ENCODE measurements at places on chromosomes 1 and 21. TPM values are rescaled to one million over a fixed set of nuclear protein-coding genes. Genes with fewer than 3 reads are reported as not detected.

The CSF1 gene
- total RNA-seq = 5.9 TPM

The OR2T33 gene
- total RNA-seq = not detected

- no peaks in the 10 kb centered on the region for H3K36me3 ChIP-seq
- DNase-seq = no peak
- no peak overlapping the region for H3K27ac ChIP-seq
- H3K27me3 ChIP-seq = no peaks in the 10 kb centered on the region
Observed at GRCh38 chr21:17981060-17981740, 162.0 kb upstream of the C21orf91 start.

GRCh38 chr1:206490771-206491405 is 16.4 kb upstream of the RASSF5 start:
- no peak overlapping the region for H3K27ac ChIP-seq

- no peaks in the 10 kb centered on the region for H3K27me3 ChIP-seq
- no peak overlapping the region for H3K4me3 ChIP-seq
- DNase-seq = no peak
Observed at GRCh38 chr1:22210636-22211035, 67.7 kb upstream of the WNT4 start.

DNA sequence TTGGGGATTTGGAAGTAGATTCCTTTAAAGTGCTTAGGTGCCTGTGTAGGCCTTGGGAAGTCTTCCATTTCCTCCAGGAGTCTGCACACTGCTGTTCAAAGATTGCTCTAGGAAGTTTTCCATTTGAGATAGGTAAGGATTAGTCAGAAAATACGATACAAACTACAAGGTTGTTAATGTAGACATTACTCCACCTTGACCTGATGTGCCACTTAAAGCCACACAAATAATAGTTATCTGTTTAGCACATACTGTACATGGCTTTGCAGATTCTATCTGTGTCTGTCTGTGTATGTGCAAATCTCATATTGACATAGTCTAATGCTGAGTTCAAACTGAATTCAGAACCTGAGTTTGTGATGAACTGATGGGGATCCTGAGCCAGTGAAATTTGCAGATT is 118.4 kb downstream of the RHOU start:
- H3K4me1 ChIP-seq = no peaks in the 10 kb centered on the region
- no peak for DNase-seq

- H3K36me3 ChIP-seq = no peaks in the 10 kb centered on the region
- no peak overlapping the region for H3K4me3 ChIP-seq
- no peaks in the 10 kb centered on the region for H3K27me3 ChIP-seq
- no peak for DNase-seq
Observed at GRCh38 chr1:174206148-174206836, 47.0 kb downstream of the RABGAP1L start.

DNA sequence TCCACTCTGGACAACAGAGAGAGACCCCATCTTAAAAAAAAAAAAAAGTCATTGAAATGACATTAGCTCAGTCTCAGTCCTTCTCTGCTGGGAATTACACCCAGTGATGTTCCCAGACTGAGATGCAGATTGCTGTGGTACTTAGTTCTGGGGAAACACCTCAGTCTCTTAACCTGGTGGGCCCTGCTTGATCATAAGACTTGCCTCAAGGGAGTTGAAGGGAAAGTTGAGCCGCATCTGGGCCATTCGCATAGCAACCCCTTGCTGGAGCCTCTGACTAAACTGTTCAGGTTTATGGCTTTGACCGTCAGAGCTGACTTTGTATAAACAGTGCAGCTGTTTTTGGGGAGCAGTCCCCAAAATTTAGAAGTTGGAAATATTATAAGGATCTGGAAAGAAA is 13.4 kb downstream of the FCRL4 start:
- no peaks in the 10 kb centered on the region for H3K36me3 ChIP-seq
- no peak for DNase-seq
- H3K27ac ChIP-seq = no peak overlapping the region
- no peaks in the 10 kb centered on the region for H3K27me3 ChIP-seq
- H3K4me1 ChIP-seq = no peaks in the 10 kb centered on the region

- H3K4me1 ChIP-seq = peaks cover 17% of the 10 kb centered on the region
- peak overlapping the region; percentile 57 for H3K4me3 ChIP-seq
- no peaks in the 10 kb centered on the region for H3K36me3 ChIP-seq
- DNase-seq = peak; percentile 41
Observed at GRCh38 chr1:78005755-78006154, 1.0 kb downstream of the DNAJB4 start.

The SH2D5 gene
- 0.05 TPM for total RNA-seq

GRCh38 chr1:37477198-37477931 is 3.0 kb downstream of the ZC3H12A start:
- DNase-seq = peak; percentile 63
- H3K27me3 ChIP-seq = no peaks in the 10 kb centered on the region
- peaks cover 52% of the 10 kb centered on the region for H3K36me3 ChIP-seq
- H3K4me3 ChIP-seq = peak overlapping the region; percentile 87
- H3K4me1 ChIP-seq = peaks cover 35% of the 10 kb centered on the region
- H3K27ac ChIP-seq = peak overlapping the region; percentile 95

DNA sequence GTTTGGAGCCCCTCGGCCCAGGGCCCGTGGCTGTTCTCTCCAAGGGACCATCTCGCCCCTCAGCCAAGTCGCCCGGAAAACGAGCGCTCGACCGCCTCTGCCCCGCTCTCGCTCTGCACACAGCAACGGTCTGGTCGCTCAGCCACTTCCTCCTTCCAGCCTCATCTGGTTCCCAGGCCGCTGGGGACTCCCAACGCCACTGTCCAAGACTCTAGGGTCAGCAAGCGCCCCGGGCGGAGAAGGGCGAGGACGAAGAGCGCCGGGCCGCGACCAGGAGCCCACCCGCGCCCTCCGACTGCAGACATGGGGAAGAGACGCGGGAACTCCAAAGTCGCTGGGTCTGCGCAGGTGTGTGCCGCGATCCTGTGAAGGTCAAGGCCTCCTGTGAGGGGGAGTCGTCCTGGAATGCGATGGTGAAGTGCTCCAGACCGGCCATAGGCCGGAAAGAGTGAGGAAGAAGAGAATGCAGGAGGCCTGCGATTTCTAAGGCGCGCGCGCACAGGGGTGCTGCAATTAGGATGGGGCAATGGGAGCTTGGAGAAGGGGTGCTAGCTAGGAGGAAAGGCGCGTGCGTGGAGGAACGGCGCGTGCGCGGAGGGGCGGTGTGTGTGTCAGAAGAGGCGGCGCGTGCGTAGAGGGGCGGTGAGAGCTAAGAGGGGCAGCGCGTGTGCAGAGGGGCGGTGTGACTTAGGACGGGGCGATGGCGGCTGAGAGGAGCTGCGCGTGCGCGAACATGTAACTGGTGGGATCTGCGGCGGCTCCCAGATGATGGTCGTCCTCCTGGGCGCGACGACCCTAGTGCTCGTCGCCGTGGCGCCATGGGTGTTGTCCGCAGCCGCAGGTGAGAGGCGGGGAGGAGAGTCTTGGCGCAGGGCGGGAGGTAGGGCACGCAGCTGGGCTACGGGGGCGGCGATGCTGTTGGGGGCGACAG is at the start of gene IFNAR1:
IFNAR1 (plus strand) TSS at position 680 of the 931 bp plus-strand sequence; CDS start at position 766, 86 bp downstream.
- H3K4me1 ChIP-seq = peaks cover 23% of the 10 kb centered on the region
- DNase-seq = peak; percentile 95
- H3K4me3 ChIP-seq = peak within 1 kb of the TSS; percentile 87
- peak within 1 kb of the TSS; percentile 94 for H3K27ac ChIP-seq

DNA sequence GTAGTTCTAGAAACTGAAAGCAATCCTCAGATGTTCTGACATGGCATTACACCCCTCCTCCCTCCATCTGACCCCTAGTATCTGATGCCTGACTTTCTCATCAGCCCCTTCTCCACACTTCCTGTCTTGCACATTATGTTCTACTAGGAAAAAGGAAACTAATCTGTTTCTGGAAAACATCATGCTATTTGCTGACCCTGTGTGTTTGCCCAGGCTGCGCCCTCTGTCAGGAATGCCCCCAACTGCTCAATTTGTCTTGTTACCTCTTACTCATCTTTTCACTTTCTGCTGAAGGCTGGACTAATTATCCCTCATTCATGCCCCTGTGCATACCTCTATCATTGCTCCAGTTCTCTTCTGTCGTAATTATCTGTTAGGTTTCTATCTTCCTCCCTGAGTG is 37.5 kb upstream of the DAB1 start:
- no peaks in the 10 kb centered on the region for H3K4me1 ChIP-seq
- DNase-seq = no peak
- H3K27ac ChIP-seq = no peak overlapping the region
- H3K4me3 ChIP-seq = no peak overlapping the region

The DCDC2B gene
- not detected for total RNA-seq

- H3K4me3 ChIP-seq = no peak overlapping the region
- no peak overlapping the region for H3K27ac ChIP-seq
- H3K27me3 ChIP-seq = no peaks in the 10 kb centered on the region
Observed at GRCh38 chr1:68571454-68572235, 74.8 kb upstream of the DEPDC1 start.

DNA sequence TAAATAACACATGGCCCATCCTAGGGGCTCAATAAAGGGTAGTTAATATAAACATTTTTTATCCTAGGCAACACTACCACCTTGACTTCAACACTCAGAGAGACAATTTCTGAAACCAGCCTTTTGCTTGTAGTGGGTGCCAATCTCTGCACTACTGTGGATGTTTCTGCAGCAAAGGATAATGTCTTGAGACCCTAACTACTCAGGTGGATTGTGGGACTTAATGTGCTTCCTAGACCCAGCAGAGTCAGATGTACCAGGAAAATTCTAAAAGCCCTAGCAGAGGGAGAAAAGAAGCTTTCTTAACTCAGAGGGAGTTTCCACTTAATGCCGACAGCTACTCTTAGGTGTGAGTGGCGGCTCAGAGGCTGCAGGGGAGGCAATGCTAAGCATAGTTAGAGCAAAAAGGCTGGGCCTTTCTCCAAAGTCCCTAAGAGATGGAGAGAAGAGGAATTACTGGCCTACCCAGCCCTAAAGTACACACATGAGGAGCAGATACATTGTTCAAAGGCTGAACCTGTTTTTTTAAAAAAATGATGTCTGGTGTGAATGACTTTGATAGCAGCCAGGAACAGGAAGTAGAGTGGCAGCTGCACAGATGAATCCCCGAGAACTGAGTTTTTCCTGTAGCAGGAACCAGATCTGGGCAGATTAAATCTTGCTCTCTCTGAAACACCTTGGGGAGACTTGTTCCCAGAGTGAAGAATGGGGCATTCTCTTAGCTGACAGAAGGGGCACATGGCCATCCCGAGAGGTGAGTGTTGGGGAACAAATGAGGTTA is 33.5 kb upstream of the ABCD3 start:
- peak overlapping the region; percentile 25 for H3K4me3 ChIP-seq
- H3K27ac ChIP-seq = peak overlapping the region; percentile 43
- peak; percentile 47 for DNase-seq
- no peaks in the 10 kb centered on the region for H3K36me3 ChIP-seq
- H3K27me3 ChIP-seq = no peaks in the 10 kb centered on the region

GRCh38 chr1:84742653-84743052 is 52.4 kb upstream of the SSX2IP start:
- no peak overlapping the region for H3K27ac ChIP-seq
- H3K27me3 ChIP-seq = no peaks in the 10 kb centered on the region
- H3K4me3 ChIP-seq = no peak overlapping the region
- no peak for DNase-seq
- H3K36me3 ChIP-seq = no peaks in the 10 kb centered on the region

DNA sequence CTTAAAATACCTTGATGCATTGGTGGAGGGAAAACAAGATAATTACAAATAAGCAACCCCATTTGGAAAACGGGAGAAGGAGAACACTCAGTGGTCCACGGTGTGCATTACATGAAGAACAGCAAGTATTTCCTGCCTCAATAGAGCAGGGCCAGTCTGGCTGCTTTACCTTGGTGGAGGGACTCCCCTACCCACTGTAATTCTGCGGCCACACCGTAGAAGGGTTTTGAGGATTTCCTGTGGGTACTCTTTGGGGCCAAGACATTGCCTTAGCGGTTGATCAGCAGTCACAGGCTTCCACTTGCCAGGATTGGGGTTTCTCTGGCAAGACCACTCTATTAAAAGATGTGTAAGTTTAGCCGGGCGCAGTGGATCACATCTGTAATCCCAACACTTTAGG is 16.3 kb upstream of the TMEM54 start:
- DNase-seq = no peak
- H3K4me1 ChIP-seq = no peaks in the 10 kb centered on the region
- H3K36me3 ChIP-seq = no peaks in the 10 kb centered on the region
- H3K27ac ChIP-seq = no peak overlapping the region
- H3K27me3 ChIP-seq = peaks cover 3% of the 10 kb centered on the region
- H3K4me3 ChIP-seq = no peak overlapping the region

The NIBAN1 gene
- 35.2 TPM for total RNA-seq

The OR2G2 gene
- not detected for total RNA-seq

- peaks cover 8% of the 10 kb centered on the region for H3K27me3 ChIP-seq
- H3K27ac ChIP-seq = peak within 1 kb of the TSS; percentile 19
- H3K36me3 ChIP-seq = no peaks in the 10 kb centered on the region
- peaks cover 4% of the 10 kb centered on the region for H3K4me1 ChIP-seq
- peak; percentile 79 for DNase-seq
- H3K4me3 ChIP-seq = peak within 1 kb of the TSS; percentile 67
Observed at GRCh38 chr1:8317647-8318381, at the start of gene SLC45A1. SLC45A1 (plus strand) TSS chr1:8318114; CDS start chr1:8324330, 6,216 bp downstream.

GRCh38 chr1:167621780-167622313 is 8.2 kb upstream of the RCSD1 start:
- no peak overlapping the region for H3K4me3 ChIP-seq
- H3K36me3 ChIP-seq = no peaks in the 10 kb centered on the region
- peaks cover 14% of the 10 kb centered on the region for H3K4me1 ChIP-seq
- no peak overlapping the region for H3K27ac ChIP-seq

The GUCA2A gene
- not detected for total RNA-seq

- H3K27me3 ChIP-seq = no peaks in the 10 kb centered on the region
- H3K36me3 ChIP-seq = no peaks in the 10 kb centered on the region
- peaks cover 14% of the 10 kb centered on the region for H3K4me1 ChIP-seq
- no peak overlapping the region for H3K4me3 ChIP-seq
- DNase-seq = no peak
Observed at GRCh38 chr1:31509124-31510072, 66.9 kb upstream of the TINAGL1 start.

- H3K36me3 ChIP-seq = no peaks in the 10 kb centered on the region
- no peaks in the 10 kb centered on the region for H3K27me3 ChIP-seq
- no peak overlapping the region for H3K27ac ChIP-seq
- DNase-seq = no peak
Observed at GRCh38 chr1:173112129-173112528, 61.4 kb upstream of the TNFSF18 start.

The PAPPA2 gene
- total RNA-seq = 0.21 TPM

GRCh38 chr1:157407917-157408525 is 144.3 kb downstream of the FCRL5 start:
- no peak overlapping the region for H3K4me3 ChIP-seq
- no peaks in the 10 kb centered on the region for H3K27me3 ChIP-seq
- no peaks in the 10 kb centered on the region for H3K4me1 ChIP-seq

DNA sequence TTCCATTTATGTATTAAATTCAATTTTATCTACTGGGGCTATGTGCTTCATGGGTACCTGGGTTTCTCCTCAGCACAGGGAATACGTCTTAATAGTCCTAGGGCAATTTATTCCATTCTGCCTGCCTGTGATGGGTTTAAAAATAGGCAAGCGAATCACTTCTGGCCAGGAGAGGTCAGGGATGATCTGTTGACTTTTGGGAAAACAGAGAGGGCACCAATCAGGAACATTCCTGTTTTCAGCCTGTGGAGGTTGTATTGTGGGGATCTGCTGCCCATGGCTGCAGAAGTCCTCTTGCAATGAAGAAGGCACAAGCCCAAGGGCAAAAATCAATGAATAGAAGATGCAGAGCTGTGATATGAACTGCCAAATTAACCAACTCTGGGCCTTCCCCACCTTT is 303.1 kb downstream of the CTH start:
- H3K27me3 ChIP-seq = no peaks in the 10 kb centered on the region
- no peak for DNase-seq
- no peak overlapping the region for H3K4me3 ChIP-seq
- H3K4me1 ChIP-seq = no peaks in the 10 kb centered on the region

All from naive thymus-derived CD4-positive, alpha-beta T cell (primary cell).